D341Med (cell line): ENCODE measurements at places on chromosomes 11 and 22.

DNA sequence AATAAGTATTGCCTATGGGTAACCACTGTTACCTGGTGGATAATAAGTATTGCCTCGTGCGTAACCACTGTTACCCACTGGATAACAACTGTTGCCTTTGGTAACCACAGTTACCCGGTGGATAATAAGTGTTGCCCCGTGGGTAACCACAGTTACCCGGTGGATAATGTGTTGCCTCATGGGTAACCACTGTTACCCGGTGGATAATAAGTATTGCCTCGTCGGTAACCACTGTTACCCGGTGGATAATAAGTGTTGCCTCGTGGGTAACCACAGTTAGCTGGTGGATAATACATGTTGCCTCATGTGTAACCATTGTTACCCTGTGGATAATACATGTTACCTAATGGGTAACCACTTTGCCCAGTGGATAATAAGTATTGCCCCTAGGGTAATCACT, 9.8 kb upstream of the NXPE4 start:
- no peak for DNase-seq

- DNase-seq = no peak
Observed at GRCh38 chr11:114142707-114143106, 83.2 kb downstream of the ZBTB16 start.

DNA sequence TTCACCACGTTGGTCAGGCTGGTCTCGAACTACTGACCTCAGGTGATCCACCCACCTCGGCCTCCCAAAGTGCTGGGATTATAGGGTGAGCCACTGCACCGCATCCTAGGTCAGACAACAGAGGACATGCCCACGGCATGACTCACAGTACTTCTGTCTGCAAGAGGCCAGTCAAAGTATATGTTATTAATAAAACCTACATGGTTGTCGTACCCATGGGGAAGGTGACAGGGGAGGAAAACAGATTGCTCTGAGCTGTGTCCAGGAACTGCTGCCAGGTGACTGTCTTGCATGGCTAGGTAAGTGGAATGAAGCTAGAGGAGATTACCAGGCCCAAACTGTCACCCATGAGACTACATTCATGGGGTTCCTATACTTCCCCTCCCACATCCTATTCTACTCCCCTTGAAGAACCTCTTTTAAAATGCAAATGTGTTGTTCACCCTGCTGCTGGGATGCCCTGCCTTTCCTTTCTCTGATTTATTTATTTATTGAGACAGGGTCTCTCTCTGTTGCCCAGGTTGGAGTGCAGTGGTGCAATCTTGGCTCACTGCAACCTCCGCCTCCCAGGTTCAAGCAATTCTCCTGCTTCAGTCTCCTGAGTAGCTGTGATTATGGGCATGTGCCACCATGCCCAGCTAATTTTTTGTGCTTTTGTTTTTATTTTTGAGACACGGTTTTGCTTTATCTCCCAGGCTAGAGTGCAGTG, 2.0 kb upstream of the NLRX1 start:
- no peak for DNase-seq

DNA sequence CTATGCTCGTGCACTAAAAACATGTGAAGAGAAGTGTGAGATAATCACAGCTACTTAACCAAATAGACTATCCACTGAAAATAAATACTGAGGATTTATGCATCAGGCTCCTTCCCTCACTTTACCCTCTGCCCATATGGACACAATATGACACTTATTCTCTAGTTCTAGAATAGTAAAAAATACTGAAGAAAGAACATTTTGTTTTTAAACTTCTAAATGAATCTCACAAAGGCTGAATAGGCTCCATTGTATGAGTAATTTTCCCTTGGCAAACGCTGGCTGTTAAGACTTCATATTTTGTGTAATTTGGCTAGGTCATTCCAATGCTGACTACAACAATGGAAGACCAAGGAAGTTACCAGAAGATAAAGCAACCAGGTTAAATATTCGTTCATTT, 9.9 kb downstream of the HPS5 start:
- no peak for DNase-seq

DNA sequence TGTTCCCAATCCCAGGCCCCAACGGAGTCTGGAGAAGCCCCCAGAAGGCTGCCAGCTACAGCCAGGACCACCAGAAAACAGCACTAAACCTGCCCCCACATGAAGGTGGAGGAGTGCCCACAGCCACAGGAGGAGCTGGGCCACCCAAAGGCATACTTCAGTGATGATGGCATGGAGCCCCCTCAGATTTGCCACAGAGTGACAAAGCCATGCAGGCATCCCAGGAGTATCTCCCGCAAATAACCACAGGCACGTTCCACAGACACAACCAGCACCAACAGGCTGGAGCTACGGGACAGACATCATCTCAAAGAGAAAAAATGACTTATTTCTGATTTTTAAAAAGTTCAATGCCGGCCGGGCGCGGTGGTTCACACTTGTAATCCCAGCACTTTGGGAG, 10.6 kb downstream of the CARS1 start:
- DNase-seq = no peak

- DNase-seq = no peak
Observed at GRCh38 chr22:34427436-34427835, 507.2 kb upstream of the LARGE1 start.

- DNase-seq = no peak
Observed at GRCh38 chr11:129298988-129299387, 76.7 kb upstream of the BARX2 start.
